ENCODE measurements at places on chromosomes 4 and X.

DNA sequence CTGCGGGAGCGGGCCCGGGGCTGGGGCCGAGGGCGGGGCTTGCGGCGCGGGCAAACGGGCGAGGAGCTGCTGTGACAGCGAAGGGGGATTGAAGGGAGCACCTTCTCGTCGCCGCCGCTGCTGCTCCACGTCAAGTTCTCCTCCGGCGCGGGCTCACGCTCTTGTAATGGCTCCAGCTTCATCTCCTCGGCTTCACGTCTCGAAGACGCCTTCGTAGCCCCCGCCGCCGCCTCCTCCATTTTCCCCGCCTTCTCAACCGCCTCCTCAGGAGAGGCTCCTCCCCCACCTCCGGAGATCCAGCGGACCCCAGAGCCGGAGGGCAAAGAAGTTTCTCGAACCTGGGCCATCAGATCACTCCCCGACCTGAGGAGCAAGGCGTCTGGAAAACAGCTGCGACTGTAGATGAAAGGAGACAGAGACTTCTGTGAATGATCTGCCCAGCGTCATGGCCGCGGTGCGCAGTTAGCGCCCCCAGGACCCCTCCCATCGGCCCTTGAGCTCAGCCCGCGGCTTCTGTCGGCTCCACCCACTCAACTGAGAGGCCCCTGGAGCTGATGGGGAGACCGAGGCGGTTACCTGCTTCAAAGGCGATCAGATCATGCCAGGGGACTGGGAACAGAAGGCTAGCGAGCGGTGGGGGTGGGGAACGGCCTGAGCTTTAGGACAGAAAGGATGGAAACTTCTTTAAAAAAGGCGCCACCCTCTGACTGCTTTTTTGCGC is 895 bp downstream of the USP51 start:
- DNase-seq: no peak

DNA sequence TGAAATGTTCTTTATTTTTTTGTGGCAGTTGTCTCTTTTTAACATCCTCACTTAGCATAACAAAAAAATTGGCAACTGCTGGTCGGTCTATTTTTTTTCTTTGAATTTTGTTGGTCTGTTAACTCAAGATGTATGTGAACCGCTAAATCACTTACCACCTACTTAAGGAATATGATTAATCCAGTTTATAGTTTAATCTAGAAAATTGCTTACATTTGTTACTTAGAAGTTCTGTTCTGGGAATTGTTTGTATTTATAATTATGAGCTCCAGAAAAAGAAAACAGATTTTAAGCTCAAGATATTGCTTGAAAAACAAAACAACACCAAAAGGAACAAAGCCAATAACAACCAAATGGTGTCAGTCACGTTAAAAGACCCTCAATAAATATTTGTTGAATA is 66.1 kb upstream of the KLHL13 start:
- no peak for DNase-seq

GRCh38 chr4:100188829-100189228 is 1.4 kb downstream of the DDIT4L start:
- DNase-seq: no peak

DNA sequence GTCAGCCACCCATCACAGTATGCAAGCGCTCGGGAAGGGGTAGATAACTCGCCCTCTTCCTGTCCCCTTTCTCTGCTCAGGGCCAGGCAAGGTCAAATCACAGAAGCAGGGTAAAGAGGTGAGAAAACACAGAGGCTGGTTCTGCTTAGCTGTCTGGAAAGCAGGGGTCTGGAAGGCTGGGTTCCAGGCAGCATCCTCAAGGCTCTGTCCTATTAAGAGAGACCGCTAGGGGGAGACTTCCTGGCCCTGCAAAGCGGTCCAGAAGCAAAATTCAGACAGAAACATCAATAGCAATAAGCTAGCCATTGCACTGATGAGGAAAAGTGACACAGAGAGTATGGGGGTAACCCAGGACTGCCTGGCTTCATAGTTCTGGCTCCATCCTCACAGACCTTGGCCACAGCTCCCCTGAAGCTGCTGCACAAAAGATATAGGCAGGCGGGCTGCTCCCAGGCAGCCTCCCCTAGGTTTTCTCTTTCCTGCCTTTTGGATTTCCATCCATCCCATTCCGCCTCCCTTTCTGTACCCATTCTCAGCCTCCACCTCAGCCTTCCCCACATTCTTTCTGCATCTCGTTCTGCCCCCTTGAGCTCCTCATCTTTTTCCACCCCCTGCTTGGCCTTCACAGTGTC is 308.5 kb downstream of the EVC2 start:
- DNase-seq: no peak

DNA sequence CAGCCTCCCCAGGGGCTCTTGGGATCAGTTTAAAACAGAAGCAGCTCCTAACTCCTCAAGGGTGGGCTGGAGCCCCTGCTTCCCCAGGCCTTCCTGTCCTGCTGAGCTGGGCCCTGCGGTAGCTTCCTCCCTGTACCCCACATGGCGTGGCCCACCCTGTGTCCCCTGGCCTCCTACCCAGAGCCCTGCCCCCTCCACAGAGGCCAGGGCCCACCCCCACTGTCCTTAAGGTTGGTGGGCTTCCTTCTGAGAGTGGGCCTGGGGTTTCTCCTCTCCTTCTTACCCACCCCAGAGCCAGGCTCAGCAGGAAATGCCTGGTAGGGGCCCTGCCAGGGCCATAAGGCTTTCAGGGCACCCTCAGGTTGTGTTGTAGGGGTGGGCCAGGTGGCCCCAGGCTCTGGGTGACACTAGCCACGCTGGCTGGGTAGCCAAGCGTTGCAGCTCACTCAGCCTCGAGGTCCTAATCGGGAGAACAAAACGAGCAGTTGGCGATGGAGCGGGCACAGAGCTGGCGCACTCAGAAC is 11.6 kb downstream of the SH3BP2 start:
- no peak for DNase-seq

DNA sequence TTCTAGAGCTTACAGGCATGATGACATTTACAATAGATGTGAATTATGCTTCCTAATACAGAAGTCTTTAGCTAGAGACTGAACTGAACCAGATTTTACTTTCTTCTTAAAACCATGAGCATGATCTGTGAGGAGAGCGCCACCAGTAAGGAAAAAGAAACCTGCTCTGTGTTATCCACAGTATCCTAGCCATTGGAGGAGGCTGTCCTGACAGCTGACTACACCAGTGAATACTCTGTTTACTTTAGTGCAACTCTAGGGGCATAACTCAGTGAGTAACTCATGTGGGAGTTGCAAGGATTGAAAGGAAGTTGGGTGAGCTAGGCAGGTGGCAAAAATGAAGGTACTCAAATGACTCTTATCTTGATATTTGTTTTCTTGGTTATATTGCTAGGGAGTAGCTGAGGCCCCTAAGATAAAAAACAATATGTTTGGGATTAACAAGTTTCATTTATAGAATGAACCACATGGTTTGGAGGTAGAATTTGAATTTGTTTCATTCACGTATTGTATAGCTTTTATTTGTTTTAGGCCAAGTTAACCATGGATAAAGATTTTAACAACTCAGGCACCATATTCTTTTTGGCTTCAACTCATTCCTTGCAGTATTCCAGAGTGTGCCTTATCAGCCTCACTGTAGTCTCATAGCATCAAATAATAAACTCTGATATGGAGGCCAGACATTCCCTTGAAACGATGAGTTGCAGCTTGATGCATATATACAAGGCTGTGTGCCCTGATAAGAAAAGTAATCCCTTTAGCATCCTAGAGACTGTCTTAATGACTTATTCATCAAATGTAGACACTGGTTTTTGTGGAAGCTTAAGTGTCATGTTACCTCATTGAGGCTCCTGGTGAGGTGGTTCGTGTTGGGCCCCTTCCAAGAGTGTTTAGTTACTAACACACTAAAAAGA is 2.5 kb downstream of the BMP3 start:
- DNase-seq: no peak
